ENCODE measurements at places on chromosomes 4 and X. TPM values are rescaled to one million over a fixed set of nuclear protein-coding genes. Genes with fewer than 3 reads are reported as not detected.

RASSF6 gene
- total RNA-seq, result 7.6 TPM

EREG gene
- total RNA-seq, result 0.37 TPM

MOSPD2 gene
- total RNA-seq, result 19.4 TPM

CXCL6 gene
- 6.5 TPM for total RNA-seq

ATP2B3 gene
- 0.21 TPM for total RNA-seq

AKAP17A gene
- total RNA-seq, result 40.6 TPM

C4orf50 gene
- 0.03 TPM for total RNA-seq
